ENCODE measurements at places on chromosomes 13 and 19.

- peak; percentile 68 for DNase-seq
Measured at GRCh38 chr19:53868091-53868891, 608 bp downstream of the MYADM start.

- no peak for DNase-seq
Measured at GRCh38 chr19:7333198-7334118, 15.3 kb upstream of the ARHGEF18 start.

GRCh38 chr19:12952488-12953137 lies 4.4 kb downstream of the GADD45GIP1 start:
- no peak for DNase-seq

GRCh38 chr19:31427857-31428256 lies 78.6 kb upstream of the TSHZ3 start:
- no peak for DNase-seq

DNA sequence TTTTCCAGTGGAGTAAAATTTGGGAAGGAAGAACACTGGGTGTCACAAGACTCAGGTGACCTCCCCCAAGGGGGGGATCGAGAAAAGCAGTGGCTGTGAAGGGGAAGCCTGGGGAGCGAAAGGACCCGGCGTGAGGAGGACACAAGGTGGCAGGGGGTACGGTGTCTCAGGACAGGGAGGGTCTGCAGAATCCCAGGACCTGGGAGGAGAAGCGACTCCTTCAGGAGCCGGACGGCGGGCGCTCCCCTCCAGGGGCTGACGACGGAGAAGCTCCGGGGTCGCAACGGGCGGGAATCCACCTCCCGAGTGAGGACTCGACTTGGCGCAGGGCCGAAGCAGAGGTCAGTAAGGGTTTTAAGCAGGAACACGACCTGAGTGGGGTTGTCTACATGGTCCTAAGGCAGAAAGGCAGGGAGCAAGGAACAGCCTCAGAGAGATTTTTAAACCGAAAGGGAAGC lies 529 bp downstream of the ZNF836 start:
- peak; percentile 24 for DNase-seq

DNA sequence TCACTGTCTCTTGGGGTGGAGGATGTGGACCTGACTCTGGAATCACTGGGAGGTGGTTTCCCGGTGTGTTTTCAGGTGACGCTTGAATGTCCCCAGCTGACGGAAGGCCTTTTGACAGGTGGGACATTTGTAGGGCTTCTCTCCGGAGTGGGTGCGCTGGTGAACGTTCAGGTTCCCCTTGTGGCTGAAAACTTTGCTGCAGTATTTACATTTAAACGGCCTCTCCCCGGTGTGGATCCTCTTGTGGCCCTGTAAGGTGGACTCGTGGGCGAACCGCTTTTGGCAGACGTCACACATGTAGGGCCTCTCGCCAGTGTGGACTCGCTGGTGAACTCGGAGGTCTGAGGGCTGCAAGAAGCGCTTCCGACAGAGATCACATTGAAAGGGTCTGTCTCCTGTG lies 7.8 kb downstream of the ZSCAN5B start:
- no peak for DNase-seq
